AG09319 (cell line): ENCODE measurements at places on chromosomes 2 and 18.

DNA sequence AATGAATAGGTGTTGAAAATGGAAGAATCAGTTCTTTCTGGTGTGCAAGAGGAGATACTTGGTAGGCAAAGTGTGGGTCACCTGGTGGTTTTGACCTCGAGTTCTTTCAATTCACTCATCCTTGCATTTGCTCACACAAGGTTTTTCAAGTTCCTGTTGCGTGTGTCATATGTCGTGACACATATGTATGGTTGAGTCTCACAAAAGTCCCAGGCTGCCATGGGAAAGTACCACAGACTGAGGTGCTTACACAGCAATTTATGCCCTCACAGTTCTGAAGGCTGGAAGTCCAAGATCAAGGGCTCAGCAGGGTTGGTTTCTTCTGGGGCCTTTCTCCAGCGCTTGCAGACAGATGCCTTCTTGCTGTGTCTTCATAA, 64.4 kb downstream of the NCK2 start:
- DNase-seq, result no peak

DNA sequence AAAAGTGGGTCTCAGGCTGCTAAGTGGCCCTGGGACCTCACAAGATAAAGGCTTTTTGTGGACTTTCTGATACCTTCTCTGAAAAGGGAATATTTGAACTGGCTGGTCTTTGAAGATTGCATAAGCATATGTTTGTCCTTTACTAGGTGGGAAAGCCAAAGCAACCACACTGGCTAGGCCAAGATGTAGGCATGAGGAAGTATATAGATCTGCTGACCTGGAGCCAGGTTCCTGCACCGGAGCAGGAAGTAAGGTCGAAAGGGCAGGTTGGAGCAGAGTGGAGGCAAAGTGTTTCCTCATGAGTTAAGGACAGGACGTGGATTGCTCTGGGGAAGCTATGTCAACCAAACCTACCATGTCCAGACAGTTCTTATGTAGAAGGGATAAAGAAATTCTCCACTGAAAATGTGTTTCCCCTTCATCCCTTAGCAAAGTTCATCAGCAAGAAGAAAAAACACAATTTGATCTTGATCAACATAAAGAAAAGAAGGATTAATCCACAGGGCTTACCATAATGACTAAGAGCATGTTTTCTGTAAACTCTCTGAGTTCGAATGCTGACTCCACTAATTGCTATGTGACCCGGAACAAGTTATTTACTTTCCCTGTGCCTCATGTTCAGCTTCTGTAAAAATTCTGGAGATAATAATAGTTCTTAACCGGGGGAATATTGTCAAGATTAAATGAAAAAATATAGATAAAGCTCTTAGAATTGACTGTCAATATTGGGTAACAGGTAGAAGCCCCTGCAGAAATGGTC, 156.1 kb upstream of the SRD5A2 start:
- DNase-seq, result no peak

DNA sequence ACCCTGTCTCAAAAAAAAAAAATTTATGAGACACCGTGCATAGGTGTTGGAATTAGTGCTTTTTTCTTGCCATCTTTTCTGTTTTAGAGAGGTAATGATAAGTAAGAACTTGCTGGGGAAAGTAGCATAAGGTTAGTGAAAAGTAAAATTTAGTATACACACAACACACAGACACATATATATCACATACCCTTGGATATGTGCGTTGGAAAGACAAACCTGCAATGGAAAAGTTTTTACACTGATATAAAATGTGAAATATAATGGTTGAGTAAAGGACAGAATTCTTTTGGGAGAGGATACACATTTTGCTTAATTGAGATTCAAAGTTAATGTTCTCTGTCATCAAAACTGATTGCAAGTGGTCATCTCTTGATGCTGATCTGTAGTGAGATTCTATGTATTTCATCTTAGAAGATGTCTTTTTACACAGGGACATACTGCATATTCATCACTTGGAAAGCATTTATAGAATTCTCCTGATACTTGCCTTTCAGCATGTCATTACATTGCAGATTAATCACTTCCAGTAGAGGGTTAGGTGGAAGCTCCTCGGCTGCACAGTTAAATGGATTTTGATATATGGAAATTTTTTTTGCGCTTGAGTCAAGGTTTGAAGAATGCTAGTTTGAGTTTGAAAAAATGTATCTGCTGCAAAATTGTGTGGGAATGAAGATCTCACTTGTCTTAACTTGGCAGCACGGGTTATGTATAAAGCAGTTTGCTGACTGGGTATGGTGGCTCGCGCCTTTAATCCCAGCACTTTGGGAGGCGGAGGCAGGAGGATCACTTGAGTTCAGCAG, 13.5 kb downstream of the PPP1CB start:
- DNase-seq, result no peak

DNA sequence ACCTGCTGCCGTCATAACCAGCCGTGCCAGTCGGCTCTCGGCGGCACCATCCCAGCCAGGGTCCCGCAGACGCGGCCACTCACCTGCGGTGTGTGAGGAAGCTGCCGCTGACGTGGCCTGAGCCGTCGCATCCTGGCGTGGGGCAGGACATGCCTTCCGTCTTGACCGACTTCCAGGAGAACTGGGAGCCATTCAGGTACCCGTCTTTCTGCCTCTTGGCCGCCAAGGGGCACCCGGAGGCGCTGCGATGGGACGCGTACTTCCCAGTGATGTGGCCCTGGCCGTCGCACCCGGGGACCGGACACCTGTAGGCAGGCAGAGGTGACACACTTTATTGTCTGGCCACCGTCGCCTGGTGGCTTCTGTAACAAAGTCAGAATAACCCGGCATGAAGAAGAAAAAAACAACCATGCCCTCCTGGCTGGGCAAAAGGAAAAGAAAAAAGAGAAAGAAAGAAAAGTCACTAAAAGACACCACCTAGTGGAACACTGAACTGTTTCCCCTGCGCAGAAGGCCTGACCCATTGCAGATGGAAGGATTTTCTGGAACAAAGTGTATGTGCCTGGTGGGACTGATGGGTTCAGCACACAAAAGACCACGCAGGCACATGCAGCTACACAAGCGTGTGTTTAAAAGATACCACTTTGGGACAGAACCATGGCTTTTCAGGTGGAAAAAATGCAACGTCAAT, 94.9 kb upstream of the PXDN start:
- no peak for DNase-seq

DNA sequence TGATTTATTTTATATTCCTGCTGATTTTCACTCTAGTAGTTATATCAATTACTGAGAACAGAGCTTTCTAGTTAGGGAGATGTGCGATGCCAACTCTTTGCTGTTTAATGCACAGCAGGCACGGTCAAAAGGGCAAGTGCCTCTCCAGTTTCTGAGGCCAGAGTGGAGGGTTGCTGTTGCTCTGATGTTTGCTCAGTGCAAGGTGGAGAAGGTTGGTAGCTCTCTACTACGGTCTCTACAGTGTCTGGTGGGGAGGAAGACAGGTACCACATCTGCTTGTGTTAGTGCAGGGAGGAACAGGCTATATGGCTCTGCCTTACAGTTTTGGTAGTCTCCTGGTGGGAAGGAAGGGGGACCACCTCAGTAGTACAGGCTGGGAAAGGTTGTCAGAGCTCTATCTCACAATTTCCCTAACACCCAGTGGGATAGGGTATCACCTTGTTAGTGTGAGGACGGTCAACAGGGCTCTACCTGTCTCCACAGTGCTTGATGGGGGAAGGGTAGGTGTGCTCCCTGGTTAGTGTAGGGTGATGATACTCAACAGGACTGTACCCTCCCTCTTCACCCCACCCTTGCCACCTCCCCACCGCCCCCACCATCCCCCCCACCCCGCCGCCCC, 85.9 kb downstream of the FANCL start:
- no peak for DNase-seq

DNA sequence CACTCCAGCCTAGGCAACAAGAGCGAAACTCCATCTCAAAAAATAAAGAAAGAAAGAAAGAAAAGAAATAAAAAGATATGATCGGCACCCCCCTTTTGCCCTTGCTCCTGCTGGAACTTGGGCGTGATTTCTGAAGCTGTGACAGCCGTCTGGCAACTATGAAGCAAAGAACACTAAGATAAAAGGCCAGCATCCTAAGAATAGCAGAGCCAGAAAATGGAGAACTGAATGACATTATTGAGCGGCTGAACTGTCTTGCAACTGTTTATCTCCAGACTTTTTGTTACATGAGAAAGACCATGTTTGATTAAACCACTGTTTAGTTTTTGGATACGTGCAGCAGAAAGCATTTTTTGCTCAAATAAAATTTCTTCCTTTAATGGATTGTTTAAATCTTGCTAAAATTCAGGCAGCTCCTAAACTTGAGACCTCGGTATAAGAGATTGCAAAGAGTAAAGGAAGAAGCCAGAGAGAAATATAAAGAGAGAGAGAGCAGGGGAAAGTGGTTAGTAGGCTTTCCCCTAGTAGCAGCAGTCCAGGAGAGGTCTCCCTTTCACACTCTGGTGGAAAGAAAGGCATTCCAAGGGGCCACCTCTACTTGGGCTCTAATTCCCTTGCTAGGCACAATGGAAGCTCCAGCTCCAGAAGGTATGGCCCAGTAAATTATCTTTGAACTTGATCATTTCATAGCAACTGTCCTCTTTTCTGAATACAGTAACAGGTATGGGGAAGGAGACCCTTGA, 8.2 kb upstream of the MBD2 start:
- DNase-seq, result no peak

GRCh38 chr18:9665314-9665713, 42.8 kb upstream of the RAB31 start:
- DNase-seq, result no peak

- no peak for DNase-seq
These were observed 98.0 kb upstream of the ITGA6 start for GRCh38 chr2:172329416-172329773.

DNA sequence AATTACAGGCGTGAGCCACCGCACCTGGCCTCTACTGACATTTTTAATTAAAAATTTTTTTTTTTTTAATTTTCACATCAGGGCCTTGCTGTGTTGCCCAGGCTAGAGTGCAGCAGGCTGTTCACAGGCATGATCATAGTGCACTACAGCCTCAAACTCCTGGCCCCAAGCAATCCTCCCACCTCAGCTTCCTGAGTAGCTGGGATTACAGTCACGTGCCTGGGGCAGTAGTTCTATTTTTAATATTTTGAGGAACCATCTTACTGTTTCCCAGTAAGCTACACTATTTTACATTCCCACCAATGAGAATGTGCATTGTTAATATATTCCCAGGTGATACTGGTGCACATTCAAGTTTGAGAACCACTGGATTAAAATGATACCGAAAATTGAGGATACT, 92.7 kb downstream of the WDSUB1 start:
- no peak for DNase-seq

DNA sequence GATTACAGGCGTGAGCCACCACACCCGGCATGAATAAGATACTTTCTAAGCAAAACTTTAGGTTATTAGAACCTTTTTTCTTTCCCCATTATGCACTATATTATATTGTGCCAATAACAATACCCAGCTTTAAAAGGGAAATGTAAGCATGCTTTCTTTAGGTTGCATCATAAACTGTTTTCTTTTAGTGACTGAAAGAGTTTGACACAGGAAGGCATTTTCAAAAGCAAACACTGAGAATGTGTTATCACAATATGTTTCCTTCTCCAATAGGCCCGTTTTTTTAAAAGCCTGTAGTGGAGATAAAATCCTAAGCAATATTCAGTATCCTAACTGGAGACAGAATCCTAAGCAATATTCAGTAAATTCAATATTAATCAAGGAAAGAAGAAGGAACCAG, 16.7 kb upstream of the EPB41L5 start:
- DNase-seq, result no peak

GRCh38 chr18:70249118-70249517, 39.7 kb upstream of the SOCS6 start:
- no peak for DNase-seq

DNA sequence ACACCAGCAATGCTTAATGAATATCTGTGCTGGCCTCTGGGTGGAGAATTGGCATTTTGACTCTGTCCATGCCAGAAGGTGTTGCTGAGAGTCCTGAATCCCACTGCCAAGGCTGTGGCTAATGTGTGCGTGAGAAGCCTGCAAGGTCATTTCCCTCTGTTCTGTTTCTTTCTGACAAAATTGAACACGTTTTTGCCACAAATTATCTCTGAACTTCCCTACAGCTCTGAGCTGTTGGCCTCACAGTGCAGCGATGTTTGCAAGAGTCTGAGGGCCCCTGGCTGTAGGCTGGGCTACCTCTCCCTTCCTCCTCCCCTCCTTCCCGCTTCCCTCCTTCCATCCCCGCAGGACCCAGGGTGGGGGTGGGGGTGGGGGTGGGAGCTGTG, 154.1 kb upstream of the HS6ST1 start:
- no peak for DNase-seq

DNA sequence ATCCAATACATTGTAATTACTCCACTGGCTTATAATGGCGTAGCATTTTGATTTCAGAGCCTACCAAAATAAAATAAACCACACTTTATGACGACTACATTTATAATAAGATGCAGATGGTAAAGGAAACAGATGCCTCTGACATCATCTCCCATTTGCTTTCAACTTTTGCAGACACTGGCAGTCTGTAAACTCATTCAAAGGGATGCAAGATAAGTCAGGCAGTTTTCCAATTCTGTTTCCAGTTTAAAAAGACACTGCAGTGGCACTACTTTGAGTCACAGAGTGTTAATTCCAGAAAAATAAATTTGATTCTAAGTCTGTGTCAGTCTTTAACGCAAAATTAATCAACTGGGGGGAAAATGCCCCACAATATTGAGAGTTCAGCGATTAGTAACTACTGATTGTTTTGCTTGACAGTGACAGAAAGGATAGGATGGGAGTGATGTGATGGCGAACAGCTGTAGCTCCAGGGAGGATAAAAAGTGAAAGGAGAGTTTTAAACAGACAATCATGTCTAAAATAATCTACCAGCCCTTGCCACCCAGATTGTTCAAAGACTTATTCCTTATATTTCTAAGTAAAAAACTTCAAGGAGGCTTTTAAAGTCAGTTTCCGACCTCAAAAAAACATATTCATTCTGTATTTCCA, 6.7 kb downstream of the DSEL start:
- DNase-seq, result no peak

DNA sequence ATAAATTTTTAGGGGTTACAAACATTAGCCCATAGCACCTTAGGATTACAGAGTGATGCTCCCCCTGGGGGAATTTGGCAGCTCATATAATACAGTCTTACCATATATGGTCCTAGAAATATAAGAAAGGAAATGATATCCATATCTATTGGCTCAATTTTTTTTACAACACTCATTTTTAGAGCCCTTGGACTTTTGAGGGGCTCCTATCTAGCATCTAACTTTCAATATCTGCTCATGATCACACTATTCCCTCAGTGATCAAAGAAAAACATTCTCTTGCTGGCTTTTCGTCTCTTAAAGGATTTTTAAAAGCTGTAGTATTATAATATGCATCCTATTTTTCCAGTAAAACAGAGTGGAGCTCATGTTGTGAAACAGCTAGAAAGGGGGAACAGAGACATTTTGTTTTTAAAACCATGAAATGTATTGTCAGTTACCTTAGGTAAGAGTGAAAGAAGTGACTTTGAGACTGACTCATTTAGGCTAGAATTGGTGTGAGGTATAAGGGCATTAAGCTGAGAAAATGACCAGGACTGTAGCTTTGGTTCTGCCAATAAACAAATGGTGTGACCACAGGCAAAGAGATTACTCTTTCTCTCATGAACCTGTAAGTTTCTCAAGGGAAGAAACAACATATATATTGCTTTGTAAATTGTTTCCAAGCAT, 65.8 kb downstream of the ALPK2 start:
- DNase-seq, result no peak

- DNase-seq, result no peak
These were observed 4.8 kb upstream of the GPR17 start for GRCh38 chr2:127641133-127641532.
